ENCODE measurements at places on chromosomes 16 and 17.
A peak's percentile ranks its signal among the peaks of the same experiment; 100 is the strongest.

- DNase-seq = no peak
Measured at GRCh38 chr16:23403547-23403946, 49.4 kb downstream of the COG7 start.

DNA sequence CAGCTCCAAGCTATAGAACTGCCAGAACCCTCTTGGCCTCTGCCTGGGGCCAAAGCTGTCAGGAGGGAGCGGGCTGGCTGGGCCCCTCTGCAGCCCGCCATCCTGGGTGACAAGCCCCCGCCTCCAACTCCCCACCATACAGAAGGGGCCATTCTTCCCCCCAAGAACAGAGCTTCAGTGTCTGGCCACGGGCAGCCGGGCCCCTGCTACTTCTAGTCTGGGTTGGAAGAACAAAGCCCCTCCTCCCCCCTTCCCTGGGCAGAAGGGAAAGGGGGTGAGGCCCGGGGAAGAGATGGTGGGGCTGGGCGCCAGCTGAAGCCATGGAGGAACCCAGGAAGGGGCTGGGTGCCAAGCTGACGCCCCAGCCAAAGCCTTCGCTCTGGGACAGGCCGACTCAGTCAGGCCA, 9.0 kb downstream of the NAT9 start:
- no peak for DNase-seq

- DNase-seq = no peak
Measured at GRCh38 chr16:71794943-71795342, 13.7 kb downstream of the AP1G1 start.

DNA sequence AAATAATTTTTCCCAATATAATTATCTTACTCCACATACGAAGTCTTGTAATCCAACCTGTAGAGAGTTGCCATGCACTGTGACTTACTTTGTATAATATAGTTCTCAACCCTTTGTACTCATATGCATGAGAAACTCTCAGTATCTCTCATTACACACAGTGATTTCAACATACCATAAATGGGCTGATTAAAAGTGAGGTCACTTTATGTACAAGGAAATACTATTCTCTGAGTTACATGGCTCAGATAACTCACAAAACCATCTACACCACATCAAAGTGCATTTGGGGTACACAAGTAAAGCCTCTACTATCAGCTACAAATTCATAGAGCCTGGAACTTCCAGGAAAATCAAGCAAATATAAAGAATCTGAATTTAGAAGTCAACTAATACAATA, 27.9 kb downstream of the SLFN12 start:
- DNase-seq = no peak

DNA sequence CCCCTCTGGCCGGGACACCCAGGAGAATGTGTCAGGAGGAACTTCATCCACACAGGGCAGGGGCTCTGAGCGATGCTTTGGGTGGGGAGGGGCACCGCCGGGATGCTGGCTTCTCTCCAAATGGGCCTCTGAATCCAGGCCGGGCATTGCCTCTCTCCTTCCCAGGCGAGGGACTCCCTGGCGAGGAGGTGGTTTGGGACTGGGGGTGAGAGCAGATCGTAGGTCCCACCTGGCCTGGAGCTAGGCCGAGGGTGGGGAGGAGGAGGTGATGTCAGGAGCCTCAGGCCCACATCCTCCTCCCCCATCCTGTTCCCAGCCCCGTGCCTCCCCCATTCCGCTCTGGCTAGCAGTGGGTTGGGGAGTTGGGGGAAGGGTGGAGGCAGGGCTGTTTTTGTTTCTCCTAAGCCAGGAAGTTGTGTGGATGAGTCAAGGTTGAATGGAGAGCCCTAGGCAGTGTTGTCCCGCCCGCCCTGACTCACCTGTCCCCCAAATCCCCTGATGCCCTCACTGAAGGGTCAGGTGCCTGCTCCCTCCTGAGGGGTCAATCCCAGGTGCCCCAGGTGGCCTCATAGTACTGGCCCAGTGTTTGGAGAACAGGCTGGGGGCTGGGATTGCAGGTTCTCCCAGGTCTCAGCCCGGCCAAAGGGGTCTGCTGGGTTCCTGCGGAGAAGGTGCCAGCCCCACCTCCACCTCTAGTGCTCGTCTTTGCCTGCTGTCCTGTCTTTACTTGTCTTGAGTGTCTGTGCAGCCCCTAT, 2.8 kb downstream of the GRB7 start:
- DNase-seq = peak; percentile 42

DNA sequence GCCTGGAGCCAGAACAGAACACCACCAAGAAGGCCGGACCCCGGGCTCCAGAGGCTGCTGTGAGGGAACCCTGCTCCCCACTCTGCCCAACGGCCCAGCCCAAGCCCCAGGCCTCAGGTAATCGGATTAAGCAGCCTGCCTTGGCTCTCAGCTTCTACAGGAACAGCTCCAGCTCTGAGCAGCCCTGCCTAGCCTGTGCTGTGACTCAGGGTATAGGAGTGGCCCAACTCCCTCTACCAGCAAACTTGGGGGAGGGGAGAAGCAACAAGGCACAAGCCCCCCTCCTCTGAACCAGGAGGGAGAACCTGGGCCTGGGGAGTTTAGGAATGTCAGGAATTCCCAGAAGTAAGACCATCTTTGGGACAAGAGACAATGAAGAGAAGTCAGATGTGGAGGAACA, 849 bp upstream of the SOX15 start:
- no peak for DNase-seq

GRCh38 chr16:15037003-15037402, 18.9 kb downstream of the NTAN1 start:
- no peak for DNase-seq

- DNase-seq = no peak
Measured at GRCh38 chr17:1793447-1793806, 31.6 kb downstream of the SERPINF1 start.

DNA sequence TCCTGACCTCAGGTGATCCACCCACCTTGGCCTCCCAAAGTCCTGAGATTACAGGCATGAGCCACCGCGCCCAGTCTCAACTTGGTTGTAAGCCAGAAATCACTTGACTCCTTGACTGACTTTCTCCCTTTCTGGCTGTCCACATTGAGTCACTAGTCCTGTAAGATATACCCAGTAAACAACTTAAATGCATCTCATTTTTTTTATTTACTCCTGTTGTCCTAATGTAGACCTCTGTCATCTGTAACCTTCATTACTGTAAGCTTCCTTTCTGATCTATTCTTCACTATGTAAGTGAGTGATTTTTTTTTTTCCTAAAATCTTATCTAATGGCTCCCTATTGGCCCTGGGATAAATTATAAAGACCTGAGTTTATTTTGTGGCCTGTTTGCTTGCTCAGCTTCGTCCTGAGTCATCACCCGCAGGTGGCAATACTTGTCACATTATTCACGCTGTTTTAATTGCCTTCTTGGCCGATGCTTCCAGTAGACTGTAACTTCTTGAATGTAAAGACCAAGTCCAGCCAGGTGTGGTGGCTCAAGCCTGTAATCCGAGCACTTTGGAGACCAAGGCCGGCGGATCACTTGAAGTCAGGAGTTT, 41.0 kb downstream of the PAFAH1B1 start:
- peak; percentile 97 for DNase-seq

- DNase-seq = no peak
Measured at GRCh38 chr17:75636381-75637142, 3.3 kb downstream of the SMIM5 start.

- no peak for DNase-seq
Measured at GRCh38 chr16:48555597-48556242, 54.3 kb downstream of the N4BP1 start.

GRCh38 chr16:10971560-10971961, 27.2 kb downstream of the CLEC16A start:
- no peak for DNase-seq

DNA sequence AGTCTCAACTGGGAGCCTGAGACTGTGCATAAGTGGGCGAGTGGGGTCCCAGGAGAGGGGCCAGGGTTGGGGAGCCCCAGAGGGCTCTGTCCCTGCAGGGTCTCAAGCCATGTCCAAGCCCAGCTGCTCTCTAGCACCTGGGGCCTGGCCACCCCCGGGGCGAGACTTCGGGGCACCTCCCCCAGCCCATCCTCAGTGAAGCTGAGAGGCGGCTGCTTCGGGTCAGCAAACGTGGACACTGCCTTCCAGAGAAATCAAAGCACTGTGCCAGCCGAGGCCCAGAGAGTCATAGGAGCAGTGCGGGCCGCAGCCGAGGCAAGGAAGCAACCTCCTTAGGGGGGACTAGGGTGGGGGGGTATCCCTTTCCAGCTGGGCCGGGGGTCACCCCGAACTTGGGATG, 77.5 kb downstream of the ENGASE start:
- no peak for DNase-seq

- DNase-seq = no peak
Measured at GRCh38 chr16:13982451-13982850, 62.5 kb downstream of the ERCC4 start.

DNA sequence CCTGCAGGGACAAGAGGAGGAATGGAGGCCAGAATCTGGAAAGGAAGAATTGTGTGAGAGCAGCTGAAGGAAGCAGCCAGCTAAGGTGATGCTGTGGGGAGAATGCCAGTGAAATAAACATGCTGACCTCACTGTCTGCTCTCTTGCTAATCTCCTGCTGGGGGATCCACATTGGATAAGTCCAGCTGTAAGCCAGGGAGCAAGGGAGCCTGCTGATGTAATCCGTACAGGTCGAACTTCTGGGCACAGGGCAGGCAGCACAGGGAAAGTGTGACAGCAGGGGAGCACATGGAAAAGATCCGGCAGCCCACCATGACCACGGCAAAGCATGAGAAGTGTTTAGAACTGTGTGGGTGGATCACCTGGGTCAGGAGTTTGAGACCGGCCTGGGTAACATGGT, 7.5 kb upstream of the XPO6 start:
- no peak for DNase-seq

DNA sequence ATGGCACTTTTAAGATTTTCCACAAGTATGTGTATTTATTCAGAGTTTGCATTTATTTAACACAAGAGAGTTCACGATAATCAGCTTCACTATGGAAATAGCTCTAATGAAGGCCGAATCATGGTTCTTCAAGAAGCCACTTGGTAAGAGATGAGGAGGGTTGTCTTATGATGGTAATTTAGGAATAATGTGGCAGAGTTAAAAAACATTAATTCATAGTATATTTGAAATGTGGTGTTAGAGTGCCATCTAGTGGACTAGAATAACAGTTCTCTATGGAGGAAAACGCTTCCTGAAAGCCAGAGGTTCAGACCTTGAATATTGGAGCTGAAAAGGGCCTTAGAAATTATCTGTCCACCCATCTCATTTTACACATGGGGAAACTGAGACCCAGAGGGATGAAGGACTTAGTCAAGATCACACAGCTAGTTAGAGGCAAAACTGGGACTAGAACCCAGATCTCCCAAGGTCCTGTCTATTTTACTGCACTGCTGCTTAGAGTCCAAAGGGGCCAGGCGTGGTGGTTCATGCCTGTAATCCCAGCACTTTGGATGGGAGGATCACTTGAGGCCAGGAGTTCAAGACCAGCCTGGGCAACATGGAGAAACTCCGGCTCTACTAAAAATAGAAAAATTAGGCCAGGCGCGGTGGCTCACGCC, 33.8 kb upstream of the KPNB1 start:
- DNase-seq = peak; percentile 66

GRCh38 chr17:43219746-43220380, 8.2 kb downstream of the TMEM106A start:
- no peak for DNase-seq

- no peak for DNase-seq
Measured at GRCh38 chr16:56346131-56346890, 79.0 kb downstream of the AMFR start.

DNA sequence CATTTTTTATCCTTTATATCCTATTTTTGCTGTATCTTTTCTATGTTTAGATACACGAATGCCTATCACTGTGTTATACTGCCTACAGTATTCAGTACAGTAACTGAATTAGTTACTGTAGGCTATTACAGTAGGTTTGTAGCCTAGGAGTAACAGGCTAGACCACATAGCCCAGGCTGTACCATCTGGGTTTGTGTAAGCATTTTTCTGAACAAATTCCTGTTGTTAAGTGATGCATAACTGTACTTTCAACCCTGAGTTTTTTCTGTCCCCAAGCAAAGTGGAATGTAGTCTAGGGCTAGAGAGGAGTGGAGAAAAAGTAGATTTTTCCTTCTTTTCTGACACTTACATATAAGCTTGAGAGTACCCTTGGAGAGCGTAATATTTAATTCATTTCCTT, 282.1 kb downstream of the HS3ST3B1 start:
- DNase-seq = no peak

- no peak for DNase-seq
Measured at GRCh38 chr17:66777689-66778225, 57.2 kb upstream of the CACNG5 start.

- DNase-seq = no peak
Measured at GRCh38 chr17:4597975-4598374, 13.6 kb downstream of the SMTNL2 start.

- no peak for DNase-seq
Measured at GRCh38 chr16:80283466-80284392, 257.1 kb upstream of the DYNLRB2 start.

GRCh38 chr17:69357701-69358100, 30.8 kb upstream of the ABCA5 start:
- DNase-seq = no peak

DNA sequence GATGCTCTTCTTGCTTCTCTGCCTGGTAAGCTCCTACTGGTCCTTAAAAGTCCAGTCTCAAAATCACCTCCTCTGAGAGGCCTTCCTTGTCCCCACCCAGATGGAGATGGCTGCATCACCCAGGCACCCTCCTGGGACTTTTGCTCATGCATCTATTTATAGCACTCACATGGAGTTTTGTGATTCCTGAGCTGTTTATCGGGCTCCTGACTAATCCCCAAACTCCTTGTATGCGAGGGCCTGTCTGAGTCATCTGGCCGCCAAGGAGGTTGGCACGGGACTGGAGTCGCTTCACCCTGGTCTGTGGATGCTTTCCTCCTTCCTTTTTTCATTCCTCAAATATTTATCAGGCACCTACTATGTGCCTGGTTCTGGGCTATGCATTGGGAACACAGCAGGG, 2.3 kb upstream of the MAP2K3 start:
- peak; percentile 96 for DNase-seq

DNA sequence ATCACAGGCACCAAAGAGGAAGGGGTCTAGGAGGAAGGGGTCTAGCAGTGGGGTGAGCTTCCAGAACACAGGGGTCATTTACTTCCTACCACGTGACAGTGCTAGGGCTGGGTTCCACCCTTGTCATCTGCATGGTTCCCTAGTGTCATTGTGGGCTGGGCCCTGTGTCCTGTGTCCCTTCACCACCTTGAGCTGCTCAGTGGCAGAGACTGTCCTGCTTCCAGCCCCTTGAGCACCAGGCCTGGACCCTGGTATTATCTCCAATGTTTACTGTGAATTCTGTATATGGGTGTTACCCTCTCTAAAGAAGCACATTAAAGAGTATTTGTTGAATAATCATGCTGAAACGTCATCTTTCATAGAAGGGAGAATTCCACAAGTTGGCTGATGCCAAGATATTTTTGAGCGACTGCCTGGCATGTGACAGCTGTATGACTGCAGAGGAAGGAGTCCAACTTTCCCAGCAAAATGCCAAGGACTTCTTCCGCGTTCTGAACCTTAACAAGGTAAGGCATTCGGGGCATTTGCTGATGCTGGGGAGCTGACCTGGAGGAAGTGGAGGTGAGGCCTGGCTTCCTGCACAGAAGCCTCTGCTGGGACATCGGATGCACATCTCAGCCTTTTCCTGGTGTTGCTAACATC, 5.5 kb downstream of the NARF start:
- no peak for DNase-seq
